ENCODE measurements at places on chromosomes 12 and 14. TPM values are rescaled to one million over a fixed set of nuclear protein-coding genes. Genes with fewer than 3 reads are reported as not detected.

LRTM2 gene
- not detected for total RNA-seq

CFL2 gene
- total RNA-seq = 289 TPM

DNA sequence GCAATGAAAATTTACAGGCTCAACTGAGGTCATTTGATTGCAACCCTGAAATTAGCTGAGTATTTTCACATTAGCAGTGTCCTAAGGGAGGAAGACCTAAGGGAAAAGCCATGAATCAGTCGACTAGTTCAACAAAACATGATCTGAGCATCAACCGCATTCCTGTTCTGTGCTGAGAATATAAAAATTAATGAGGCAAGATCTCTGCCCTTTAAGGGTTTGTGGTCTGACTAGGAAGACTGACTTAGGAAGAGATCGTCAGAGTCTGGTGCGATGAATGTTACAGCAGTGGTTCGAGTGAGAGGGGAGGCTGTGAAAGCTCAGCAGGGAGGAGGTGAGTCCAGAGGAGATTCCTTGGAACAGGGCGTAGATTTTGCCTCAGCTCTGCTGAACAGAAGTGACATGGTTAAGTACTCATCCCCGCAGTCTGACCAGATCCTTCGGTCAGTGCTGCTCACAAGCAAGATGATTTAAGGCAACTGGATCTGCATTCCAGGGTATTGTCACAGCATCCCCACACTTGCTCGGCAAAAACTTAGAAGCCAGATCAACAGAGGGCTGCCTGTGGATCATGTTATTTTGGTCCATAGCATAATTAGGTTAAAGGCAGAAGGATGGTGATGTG is 49.6 kb downstream of the BMAL2 start:
- DNase-seq = no peak

GRCh38 chr14:33257796-33258195 is 319.1 kb downstream of the NPAS3 start:
- DNase-seq = no peak

DNA sequence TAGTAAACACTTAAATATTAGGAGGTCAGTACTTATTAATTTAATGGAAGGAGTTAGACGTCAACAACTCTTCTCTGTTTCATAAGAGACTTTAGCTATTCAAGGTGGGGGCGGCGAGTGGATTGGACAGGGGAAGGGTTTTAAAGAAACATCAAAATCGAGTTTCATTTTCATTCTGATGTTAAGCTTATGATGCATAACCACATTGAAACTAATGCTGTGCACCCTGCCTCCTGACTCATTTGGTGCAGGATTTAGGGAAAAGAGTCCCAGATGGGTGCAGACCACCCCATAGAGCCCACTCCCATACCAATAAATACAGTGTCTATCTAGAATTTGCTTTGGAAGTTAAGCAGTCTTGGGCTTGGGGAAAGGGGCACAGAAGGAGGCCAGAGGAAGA is 7.4 kb downstream of the ZBTB39 start:
- no peak for DNase-seq

DNA sequence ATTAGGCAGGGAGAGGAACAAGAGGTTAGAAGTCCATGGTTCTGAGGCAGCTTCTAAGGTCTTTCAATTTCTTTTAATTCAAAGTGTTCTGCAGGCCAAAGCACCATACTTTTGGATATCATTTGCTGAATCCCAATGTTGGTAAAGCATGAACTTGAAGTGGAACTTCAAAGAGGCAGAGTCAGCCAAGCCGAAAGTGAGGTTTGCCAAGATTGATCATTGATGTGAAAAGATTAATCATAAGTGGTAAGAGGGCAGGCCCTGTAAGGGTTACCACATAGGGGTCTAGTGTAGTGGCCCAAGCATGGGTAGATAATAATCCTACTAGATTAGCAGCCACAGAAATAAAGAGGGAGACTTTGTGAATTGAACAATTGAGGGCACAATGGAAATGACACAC is 191.7 kb upstream of the DIO2 start:
- DNase-seq = no peak

- DNase-seq = no peak
Measured at GRCh38 chr12:120539303-120539702, 5.1 kb downstream of the RNF10 start.

DNA sequence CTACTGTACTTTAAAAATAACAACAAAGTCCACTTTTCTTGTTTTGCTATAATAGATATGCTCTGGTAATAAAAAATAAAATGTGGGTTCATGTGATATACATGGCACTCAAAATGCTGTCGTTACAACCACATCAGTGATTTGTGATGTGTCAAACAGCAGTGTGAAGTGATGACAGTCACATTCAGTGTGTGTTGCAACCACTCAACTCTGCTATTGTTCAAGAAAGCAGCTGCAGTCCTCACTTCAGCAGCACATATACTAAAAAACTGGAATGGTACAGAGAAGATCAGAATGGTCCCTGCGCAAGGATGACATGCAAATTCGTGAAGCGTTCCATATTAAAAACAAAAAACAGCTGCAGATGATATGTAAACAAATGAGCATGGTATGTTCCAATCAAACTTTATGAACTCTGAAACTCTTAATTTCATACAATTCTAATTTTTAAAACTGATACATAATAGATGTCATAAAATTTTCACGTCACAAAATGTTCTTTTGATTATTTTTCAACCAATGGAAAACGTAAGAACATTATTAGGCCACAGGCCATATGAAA is 6.7 kb downstream of the TRMT5 start:
- DNase-seq = no peak

DNA sequence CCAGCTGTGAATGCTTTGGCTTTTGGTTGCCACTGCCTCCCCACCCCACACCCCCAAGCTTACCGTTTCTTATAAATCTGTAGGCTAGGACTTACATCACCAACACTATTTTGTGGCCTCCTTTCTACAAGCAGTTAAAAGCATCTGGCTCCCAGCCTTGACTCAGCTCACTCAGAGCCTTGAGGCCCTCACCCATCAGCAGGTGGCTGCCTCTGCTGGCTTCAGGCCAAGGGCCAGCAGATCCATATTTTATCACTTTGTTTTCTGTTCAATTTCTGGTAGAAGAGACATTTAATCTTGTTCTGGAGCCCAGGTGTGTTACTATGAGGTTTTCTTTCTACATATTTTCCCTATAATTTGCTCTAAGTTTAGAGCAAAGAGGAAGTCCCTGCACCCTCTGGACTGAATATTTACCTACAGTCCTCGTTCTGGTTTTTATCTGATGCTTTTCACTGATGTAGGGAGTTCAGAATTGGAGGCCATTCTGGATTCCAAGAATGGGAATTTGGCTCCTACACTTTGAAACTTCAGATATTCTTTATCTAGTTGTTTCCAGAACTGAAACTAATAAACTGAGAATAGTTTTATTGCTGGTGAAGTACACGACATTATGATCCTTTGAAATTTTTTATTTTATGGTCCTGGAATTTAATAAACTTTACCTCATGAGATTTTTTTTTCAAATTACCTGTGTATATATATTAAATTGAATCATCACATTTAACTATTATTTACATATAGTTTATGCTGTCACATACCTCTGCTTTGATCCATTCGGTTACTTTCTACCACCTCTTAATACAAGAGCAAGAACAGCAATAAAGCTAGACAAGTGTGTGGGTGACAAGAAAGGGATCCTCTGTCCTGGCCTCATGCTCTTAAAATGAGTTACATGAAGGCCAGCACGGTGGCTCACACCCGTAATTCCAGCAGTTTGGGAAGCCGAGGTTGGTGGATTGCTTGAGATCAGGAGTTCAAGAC is 22.2 kb downstream of the PLBD1 start:
- no peak for DNase-seq

RNU4-1 gene
- 4,532 TPM for total RNA-seq

KNTC1 gene
- 10.9 TPM for total RNA-seq

DNA sequence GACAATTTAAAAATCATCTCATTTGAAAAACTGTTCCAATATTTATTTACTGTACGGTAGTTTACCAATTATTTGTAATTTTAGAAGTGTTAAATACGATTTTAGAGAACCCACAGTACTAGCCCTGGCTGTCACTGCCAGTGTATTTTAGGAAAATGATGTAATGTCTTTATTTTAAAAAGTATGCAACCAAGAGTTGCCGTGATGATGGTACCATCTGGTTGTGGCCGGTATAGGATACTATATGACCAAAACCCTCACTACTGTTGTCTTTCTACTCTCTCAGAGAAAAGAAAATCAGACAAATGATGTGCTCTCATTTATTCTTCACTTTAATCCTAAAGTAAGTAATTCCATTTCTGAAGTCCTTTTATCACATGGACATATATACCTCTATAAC is 395.0 kb downstream of the FOXG1 start:
- no peak for DNase-seq

DNA sequence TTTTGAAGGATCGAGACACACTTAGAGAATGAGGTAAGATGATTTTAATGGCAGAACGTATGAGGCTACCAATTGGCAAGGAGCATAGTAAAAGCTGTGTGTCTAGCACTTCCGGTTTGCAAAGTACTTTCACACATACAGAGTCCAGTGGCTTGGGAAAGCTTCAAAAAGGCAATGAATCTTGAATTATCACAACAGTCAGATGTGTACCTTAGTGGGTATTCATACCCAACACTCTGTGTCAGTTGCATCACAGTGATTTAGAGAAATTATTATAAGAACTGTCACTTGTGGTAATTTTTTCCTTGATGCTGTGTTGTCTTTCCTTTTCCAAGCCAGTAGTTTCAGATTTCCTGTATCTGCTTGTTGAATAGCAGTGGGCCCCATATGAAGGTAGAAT is 424.1 kb downstream of the PCNX1 start:
- no peak for DNase-seq

DNA sequence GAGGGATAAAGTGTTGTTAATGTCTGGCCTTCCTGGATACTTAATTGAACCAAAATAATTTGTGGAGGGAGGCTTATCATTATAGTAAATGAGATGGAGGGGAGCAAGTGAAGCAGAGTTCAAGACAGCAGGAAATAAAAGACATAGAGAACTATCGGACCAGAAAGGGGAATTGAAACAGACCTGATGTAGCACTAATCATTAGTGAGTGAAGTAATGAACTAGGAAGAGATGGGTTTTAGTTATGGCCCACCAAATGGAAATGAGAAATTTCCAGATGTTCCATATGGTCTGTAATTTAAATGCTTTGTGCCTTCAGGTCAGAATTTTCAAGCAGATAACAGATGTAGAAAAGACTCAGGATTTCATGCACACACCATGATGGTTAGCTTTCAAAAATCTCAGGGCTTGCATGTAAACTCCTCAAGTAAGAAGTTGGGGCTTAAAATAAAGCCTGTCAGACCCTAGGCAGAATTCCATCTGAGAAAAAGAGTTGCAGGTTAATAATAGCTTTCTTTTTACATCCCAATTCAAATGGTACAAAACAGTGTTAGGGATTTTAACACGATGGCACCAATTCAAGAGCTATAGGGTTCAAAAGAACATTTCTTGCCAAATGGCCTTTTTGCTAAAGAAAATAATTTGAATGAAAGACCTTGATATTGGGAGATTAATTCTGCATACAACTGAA is 355.8 kb downstream of the FSCB start:
- DNase-seq = no peak

LMNTD1 gene
- not detected for total RNA-seq

CLEC1B gene
- not detected for total RNA-seq

SOCS4 gene
- total RNA-seq = 48.1 TPM

GRCh38 chr12:64923536-64923935 is 99.1 kb downstream of the TBC1D30 start:
- no peak for DNase-seq

- DNase-seq = no peak
Measured at GRCh38 chr14:67815573-67816225, 691 bp downstream of the ZFYVE26 start.

DNA sequence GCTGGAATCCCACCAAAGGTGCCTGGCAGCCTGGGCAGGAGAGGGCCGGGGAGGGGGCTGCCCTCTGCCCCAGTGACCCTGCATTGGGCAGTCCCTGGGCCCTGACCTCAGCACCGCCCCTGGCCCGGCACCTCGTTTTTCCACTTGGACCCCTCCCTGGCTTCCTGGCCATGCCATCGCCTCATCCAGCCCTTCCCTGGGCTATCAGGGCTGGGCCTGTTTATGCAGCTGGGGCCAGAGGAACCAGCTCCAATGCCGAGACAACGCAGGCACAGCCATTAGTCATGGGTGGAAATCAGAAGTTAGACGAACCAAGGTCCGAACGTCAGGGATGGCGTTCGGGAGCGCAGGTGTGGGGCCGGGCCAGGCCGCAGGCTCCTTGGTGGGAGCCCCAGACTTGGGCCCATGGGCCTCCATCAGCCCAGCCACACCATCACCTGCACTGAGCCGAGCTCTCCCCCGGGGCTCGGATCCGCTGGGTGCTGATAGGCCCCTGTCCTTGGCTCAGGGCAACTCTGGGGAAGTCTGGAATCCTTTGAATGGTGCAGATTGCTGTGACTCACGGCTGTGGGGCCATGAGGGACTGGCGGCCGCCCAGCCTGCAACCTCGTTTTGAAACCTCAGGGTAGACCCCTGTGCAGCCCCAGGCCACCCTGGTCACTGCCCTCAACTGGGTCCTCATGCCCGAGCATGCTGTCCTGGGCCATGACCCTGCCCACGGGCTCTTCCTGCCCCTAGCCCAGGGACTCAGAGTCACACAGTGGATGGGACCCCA is 169.4 kb downstream of the KIF26A start:
- DNase-seq = peak; percentile 77

DNA sequence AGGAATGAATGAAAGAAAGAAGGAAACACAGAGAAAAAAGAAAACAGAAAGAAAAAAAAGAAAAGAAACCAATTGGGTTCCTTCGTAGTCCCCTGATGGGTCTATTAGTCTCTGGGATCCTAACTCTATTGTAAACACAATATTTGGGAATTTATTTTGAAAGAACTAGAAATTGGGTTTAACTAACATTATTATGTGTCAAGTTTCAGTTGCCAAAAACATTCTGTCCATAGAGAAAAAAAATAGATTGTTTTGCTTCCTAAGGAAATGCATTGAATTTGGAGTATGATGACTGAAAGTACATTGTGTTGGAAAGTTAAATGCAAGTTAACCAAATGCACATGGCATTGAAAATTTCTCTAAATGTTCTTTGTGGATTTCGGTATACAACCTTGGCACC is 52.8 kb upstream of the PPP1R12A start:
- DNase-seq = no peak

DNA sequence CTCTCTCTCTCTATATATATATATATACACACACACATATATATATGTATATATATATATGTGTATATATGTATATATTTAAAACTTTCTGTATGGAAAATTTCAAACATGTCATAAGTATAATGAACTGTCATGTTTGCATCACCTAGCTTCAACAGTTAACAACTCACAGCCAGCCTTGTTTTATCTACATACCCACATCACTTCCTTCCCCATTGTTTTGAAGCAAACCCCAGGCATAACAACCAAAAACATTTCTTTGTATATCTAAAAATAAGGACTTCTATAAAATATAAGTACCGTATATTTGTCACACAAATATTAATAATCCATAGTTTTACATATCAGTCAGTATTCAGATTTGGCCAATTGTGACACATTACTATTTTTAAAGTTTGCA is 57.4 kb downstream of the PAPOLA start:
- no peak for DNase-seq

APOF gene
- not detected for total RNA-seq

DNA sequence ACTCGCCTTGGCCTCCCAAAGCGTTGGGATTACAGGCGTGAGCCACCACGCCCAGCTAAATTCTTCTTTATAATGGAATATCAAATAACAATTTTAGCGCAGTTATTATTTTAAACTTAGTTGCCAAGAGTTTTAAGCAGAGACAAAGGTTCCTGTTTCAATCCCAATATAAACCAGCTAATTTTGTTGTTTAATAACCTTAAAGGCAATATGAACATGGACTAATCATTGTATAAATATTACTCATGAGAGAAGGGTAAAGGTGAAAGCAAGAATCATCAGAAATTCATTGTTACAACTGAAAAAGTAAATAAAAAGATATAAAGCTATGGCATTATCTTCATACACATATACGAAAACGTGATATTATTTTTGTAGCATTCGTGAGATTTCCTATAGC is 8.2 kb downstream of the DTD2 start:
- DNase-seq = no peak

All from posterior vena cava (tissue), 2 donors.